Nephron progenitor cell (in vitro differentiated cells): ENCODE measurements at places on chromosomes 3 and 15.
A peak's percentile ranks its signal among the peaks of the same experiment; 100 is the strongest.

GRCh38 chr15:65246026-65246714 lies 34.9 kb upstream of the CILP start:
- H3K27ac ChIP-seq: peak overlapping the region; percentile 97
- peaks cover 8% of the 10 kb centered on the region for H3K27me3 ChIP-seq
- peaks cover 25% of the 10 kb centered on the region for H3K36me3 ChIP-seq
- H3K4me1 ChIP-seq: peaks cover 58% of the 10 kb centered on the region
- no peak for DNase-seq
- no peak overlapping the region for H3K4me3 ChIP-seq

GRCh38 chr3:187165144-187165543 lies 25.8 kb upstream of the RPL39L start:
- no peaks in the 10 kb centered on the region for H3K36me3 ChIP-seq
- peaks cover 7% of the 10 kb centered on the region for H3K27me3 ChIP-seq
- DNase-seq: peak; percentile 57
- H3K27ac ChIP-seq: no peak overlapping the region
- H3K4me1 ChIP-seq: peaks cover 41% of the 10 kb centered on the region

DNA sequence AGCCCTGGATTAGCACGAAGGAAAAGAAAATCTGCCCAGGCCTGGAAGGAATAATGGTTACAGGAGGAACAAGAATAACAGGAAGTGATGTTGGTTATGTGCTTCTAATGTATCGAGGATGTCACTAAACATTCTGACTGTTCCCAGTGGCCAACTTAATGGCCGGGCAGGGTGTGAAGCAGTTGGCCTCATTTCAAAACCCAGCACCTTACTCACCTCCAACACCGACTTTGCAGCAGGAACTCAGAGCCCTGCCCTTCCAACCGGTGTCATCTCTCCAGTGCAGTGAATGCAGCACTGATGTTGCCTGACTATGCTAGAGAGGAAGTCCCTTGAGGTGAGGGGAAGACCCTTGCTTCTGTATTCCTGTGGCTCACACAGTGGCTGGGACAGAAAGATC lies 162.4 kb upstream of the LRTM1 start:
- no peaks in the 10 kb centered on the region for H3K36me3 ChIP-seq
- no peak overlapping the region for H3K27ac ChIP-seq
- no peak overlapping the region for H3K4me3 ChIP-seq
- peaks cover 8% of the 10 kb centered on the region for H3K27me3 ChIP-seq
- DNase-seq: no peak
- no peaks in the 10 kb centered on the region for H3K4me1 ChIP-seq

DNA sequence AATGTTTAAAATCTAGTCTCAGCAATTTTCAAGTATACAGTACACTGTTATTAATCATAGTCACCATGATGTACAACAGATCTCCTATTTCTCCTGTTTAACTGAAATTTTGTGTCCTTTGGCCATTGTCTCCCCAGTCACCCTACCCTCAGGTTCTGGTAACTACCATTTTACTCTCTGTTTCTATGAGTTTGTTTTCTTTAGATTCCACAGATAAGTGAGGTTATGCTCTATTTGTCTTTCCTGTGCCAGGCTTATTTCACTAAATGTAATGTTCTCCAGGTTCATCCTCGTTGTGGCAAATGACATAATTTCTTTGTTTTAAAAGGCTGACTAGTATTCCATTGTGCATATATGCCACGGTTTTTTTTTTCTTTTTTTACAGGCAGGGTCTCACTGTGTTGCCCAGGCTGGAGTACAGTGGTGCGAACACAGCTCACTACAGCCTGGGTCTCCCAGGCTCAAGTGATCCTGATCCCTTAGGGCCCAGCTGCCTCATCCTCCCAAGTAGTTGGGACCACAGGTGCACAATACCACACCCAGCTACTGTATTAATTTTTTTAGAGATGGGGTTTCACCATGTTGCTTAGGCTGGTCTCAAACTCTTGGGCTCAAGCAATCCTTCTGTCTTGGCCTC lies 50.0 kb downstream of the RAB7A start:
- DNase-seq: no peak
- H3K36me3 ChIP-seq: peaks cover 61% of the 10 kb centered on the region
- H3K4me3 ChIP-seq: no peak overlapping the region
- peaks cover 21% of the 10 kb centered on the region for H3K4me1 ChIP-seq
- no peak overlapping the region for H3K27ac ChIP-seq

DNA sequence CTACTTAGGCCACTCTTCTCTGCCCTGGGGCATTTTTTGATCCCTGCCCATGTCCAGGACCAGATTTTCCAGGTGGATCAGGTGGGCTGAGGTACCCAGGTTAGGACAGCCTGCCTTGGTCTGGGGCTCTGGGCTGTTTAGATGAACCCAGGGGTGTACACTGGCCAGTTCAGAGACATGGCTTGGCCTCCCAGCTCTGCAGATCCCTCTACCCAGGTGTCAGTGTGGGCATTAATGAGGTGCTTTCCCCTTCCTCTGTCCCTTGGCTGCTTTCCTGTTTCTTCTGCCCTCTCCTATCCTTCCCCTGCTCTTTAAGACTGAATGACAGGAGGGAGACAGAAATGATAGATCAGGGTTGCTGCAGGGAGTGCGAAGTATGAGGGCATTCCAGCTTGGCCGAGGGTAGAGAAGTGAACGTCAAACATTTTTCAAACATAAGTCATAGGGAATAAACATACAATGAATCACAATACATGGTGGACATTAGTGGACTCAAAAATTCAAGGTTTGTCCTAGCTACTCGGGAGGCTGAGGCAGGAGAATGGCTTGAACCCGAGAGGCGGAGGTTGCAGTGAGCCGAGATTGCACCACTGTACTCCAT lies 30.5 kb downstream of the RTP1 start:
- DNase-seq: no peak
- H3K4me1 ChIP-seq: peaks cover 7% of the 10 kb centered on the region
- no peaks in the 10 kb centered on the region for H3K36me3 ChIP-seq
- no peak overlapping the region for H3K27ac ChIP-seq

GRCh38 chr15:67512140-67512539 lies 8.8 kb upstream of the C15orf61 start:
- DNase-seq: no peak
- peaks cover 6% of the 10 kb centered on the region for H3K4me1 ChIP-seq
- peaks cover 17% of the 10 kb centered on the region for H3K36me3 ChIP-seq

GRCh38 chr3:158249183-158249582 lies 139.3 kb downstream of the RSRC1 start:
- no peak for DNase-seq
- H3K36me3 ChIP-seq: peaks cover 55% of the 10 kb centered on the region
- H3K4me3 ChIP-seq: no peak overlapping the region
- no peaks in the 10 kb centered on the region for H3K4me1 ChIP-seq
- H3K27me3 ChIP-seq: peaks cover 4% of the 10 kb centered on the region

GRCh38 chr15:101104141-101104540 lies 147.7 kb downstream of the CHSY1 start:
- no peak overlapping the region for H3K27ac ChIP-seq
- no peak overlapping the region for H3K4me3 ChIP-seq
- H3K4me1 ChIP-seq: peaks cover 29% of the 10 kb centered on the region
- no peaks in the 10 kb centered on the region for H3K27me3 ChIP-seq
- no peak for DNase-seq

DNA sequence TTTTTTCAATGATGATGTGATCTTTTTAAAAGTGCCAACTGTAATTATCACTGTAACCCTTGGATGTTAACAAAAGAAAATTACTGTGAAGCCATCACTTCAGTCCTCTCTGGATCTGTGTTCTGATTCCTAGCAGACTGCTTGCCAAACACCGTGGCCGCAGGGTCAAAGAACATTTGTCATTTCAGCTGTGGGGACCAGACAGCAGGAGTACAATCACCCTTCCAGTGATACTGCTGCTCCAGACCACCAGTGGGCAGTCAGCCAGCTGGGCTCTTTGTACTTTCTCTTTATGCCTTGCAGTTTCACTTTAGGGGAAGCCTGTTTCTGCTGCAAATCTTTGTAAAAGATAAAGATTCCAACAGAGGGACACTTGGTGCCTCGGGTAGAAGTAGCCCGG lies 770.0 kb downstream of the GRM7 start:
- no peak overlapping the region for H3K27ac ChIP-seq

- no peak overlapping the region for H3K27ac ChIP-seq
- H3K4me1 ChIP-seq: peaks cover 36% of the 10 kb centered on the region
- H3K4me3 ChIP-seq: no peak overlapping the region
- H3K36me3 ChIP-seq: no peaks in the 10 kb centered on the region
- H3K27me3 ChIP-seq: peaks cover 26% of the 10 kb centered on the region
Measured at GRCh38 chr15:62249501-62249900, 84.4 kb upstream of the C2CD4B start.

DNA sequence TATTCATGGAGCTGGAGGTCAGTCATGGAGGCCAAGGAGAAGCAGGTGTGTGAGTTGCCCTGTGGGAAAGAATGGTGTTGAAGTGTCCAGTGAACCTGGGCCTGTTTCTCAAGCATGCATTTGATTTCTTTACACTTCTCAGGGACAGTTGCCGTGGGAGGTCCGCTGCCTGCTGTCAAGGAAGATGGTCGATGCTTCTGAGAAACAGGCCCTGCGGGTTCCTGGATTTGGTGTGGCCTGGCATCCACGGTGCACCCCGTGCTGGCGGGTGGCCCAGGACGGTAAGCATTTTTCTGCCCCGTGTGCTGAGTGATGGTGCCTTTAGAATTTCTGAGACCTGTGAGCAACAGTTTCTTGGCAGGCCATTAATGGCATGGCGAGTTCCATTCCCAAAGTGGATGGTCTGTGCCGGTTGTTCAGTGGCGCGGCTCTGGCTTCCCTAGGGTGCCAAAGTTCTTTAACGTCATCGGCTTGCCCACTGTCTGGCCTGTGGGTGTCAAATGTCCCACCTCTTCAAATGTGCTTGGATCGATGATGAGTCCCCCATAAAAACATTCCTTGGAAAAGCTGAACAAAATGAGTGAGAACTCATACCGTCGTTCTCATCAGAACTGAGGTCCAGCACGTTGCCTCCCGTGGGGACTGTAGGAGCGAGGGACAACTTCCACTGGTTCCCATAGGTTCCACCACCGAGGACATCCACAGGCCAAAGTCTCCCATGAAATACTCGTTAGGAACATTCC lies 107.2 kb downstream of the SNRPN start:
- H3K27me3 ChIP-seq: peaks cover 14% of the 10 kb centered on the region
- H3K27ac ChIP-seq: no peak overlapping the region
- DNase-seq: no peak
- H3K36me3 ChIP-seq: peaks cover 100% of the 10 kb centered on the region
- no peaks in the 10 kb centered on the region for H3K4me1 ChIP-seq
